ENCODE measurements at places on chromosomes 16 and 17.

DNA sequence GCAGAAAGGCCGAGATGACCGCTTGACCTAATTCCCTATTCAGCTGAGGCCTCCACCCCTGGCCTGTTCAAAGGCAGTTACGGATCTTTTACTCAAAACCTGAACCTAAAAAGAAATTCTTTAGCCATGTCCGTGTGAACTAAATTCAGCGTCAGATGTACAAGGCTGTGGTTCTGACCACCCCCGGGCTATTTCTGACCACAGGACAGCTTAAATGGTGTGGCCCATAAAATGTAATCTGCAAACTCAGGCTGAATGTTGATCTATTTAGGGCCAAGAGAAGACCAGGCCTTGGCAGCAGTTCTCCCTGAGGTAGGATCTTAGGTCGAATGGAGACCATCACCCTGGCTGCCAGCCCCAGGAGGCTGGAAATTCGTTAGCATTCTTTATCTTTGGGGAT is 485.5 kb downstream of the WWOX start:
- DNase-seq: no peak

DNA sequence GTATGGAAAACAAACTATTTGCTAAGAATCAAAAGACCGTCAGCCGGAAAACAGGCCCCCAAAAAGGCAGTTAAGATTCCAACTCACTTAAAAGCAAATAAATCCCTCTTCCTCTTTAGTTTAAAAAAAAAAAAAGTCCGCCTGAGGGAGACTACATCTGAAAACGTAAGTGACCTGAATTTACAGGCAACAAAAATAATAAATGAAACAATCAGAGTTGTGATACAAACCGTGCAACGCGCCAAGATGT is 1.1 kb downstream of the KANSL1 start:
- DNase-seq: no peak

- no peak for DNase-seq
Observed at GRCh38 chr16:24975428-24975889, 39.7 kb downstream of the ARHGAP17 start.

GRCh38 chr17:32318071-32318470 is 23.9 kb downstream of the C17orf75 start:
- no peak for DNase-seq

- no peak for DNase-seq
Observed at GRCh38 chr16:74748616-74749026, 26.0 kb downstream of the FA2H start.

- no peak for DNase-seq
Observed at GRCh38 chr16:86479419-86479818, 30.9 kb upstream of the FOXF1 start.

DNA sequence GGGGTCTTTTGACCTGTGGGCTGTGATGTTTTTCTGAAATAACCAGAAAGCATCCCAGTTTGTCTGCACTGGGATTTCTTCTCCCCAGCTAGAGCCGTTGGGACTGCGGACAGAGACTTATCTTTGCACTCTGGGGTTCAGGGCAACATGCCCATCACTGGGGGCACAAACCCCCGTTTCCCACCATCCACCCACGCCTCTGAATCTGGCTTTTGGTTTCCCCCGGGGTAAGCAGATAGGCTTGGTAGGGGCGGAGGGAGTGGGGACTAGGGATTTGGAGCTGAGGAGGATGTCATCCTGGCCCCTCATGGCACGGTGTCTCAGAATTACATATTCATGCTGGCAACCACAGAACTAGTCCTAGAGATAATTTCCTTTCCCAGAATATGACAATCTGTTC is 68.6 kb downstream of the CCDC182 start:
- no peak for DNase-seq

- DNase-seq: no peak
Observed at GRCh38 chr16:66706506-66706880, 9.9 kb upstream of the CMTM4 start.

- DNase-seq: no peak
Observed at GRCh38 chr16:14669776-14670175, 24.3 kb downstream of the PLA2G10 start.

Data from CD4-positive, alpha-beta T cell treated with Interleukin-1 beta for 1 hour (primary cell).